ENCODE measurements at places on chromosomes 16 and 17.
A peak's percentile ranks its signal among the peaks of the same experiment; 100 is the strongest.

GRCh38 chr16:83847371-83848225 lies 39.8 kb downstream of the HSBP1 start:
- no peak for DNase-seq

DNA sequence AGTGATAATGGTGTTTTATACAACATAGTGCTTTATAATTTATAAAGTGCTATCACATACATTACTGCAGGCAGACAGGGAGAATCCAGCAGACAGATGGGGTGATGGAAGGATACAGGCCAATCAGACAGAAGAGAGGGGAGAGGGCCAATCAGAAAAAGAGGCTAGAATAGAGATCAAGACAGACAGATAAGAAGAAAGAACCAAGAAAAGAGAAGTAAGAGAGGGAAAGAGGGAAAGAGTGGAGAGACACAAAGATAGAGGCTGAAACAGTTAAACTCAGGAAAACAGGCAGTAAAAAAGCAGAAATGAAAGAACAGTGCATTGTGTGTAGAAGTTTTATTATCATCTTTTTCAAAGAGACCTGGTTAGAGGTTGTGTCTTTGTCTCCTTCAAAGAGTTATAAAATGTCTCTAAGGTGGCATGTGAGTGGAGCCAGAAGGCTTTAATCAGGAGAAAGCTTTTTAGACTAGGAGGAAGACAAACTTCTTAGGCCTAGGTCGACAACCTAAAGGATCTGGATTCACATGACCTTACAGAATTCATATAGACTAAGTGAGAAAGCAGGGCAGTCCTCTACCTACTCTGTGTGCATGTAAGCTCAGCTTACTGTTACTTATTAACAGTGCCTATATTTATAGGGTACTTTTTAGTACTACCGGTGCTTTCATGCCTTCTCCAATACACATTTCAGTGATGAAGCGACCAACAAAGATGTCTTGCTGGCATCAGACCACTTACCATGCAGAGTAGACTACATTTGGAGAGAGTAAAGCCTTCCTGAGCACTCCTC lies 8.3 kb upstream of the CHD3 start:
- DNase-seq: no peak

DNA sequence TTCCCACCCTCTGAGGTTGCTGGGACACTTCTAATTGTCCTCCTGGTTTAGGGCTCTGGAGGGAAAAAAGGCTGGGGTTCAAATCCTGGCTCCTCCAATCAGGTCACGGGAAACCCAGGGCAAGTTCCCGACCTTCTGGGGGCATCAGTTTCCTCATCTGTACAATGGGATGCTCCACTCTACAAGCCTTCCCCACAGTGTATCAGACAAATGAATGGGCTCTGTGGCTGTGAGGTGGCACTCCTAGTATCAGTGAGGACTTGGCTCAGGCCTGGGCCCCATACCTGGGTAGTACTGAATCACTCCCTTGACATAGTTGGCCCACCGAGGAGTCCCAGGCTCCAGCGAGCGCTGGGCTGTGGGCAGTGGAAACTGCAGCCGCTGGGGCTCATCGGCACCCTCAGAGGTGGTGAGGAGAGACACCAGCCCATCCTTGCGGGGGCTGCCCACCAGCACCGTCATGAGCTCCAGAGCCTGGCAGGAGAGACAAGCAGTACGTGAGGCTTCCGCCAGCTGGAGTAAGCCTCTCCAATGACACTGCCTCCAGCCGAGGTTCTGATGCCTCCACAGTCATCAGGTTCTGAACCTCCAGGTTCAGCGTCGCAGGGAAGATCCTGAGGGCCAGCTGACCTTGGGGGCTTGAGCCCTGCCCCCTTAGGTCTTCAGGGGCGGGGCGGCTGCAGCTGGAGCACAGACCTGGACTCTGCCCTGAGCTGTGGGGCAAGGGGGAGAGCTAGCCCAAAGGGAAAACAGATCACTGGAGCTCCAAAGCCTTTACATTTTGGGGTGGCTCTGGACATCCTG lies 1.2 kb downstream of the GALK1 start:
- DNase-seq: no peak

GRCh38 chr17:38877130-38877851 lies 7.4 kb downstream of the LASP1 start:
- DNase-seq: peak; percentile 56

DNA sequence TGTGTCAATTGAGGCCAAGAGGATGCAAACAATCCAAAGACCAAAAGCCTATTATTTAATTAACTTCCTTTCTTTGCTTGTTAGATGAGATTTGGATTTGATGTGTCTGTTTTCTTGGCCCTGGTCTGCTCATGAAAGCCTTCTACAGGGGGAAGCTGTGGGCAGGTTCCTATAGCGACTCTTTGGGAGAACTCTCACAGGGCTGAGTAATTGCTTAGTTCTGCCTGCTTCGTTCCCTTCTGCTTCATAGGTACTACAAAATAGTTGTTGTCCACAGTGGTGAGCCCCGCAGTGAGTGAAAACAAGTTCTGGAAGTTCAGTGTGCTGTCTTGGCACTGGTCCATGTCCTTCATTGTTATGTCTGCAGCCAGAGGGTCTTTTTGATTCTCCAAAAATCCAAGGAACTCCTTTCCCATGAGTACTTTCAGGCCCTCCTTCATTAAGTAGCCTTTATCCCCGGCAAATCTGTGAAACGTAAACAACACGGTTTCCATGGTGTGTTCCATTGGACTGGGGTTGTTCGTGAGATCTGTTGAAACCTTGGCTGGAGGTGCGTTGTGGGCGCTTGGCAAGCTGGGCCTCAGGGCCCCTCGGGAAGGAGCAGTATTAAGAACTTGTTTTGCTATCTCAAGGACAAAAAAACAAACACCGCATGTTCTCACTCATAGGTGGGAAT lies 30.0 kb upstream of the ANKRD40CL start:
- no peak for DNase-seq

DNA sequence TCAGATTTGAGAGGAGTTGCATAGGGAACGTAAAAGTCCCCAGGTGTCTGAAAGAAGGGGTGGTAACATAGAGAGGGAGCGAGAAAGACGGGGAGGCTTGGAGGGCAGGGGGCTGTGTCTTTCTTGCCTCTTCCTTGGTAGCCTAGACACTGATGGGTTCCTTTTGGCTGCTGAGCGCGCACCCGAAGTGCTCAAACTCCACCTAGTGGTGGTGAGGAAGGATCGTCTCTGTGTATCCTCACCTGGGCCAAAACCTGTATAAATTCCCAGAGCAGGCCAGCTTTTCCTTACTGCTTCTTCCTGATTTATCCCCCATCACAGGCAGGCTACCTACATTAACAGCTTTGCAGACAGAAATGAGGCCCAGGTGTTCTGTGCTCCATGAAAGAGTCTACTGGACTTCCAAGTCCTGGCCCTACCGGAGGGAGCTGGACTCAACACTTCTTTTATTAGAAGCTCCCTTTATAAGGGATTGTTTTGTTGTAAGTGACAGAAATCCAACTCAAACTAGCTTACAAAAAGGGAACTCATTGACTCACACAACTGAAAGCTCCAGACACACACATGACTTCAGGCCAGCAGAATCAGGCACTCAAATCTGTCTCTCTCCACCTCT lies 5.5 kb upstream of the SLC25A35 start:
- DNase-seq: peak; percentile 54

DNA sequence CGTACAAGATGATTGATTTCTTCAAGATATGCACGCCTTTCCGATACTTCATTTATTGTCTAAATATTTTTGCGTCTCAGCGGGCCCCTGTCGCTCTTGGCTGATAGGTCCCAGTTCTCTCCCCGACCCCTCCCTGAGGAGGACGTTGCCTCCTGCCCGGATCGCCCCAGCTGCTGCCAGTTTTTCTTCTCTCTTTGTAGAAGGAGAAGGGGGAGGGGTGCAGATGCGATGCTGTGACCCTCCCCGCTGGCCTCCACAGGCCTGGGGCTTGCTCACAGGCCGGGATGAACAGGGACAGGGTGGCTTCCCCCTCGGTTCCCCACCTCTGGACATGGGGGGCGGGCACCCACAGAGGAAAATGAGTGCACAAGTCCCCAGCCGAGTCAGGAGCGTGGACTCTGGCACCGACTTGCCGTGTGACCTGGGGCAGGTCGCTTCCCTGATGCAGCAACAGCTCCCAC lies 53.6 kb upstream of the ZC3H18 start:
- no peak for DNase-seq

DNA sequence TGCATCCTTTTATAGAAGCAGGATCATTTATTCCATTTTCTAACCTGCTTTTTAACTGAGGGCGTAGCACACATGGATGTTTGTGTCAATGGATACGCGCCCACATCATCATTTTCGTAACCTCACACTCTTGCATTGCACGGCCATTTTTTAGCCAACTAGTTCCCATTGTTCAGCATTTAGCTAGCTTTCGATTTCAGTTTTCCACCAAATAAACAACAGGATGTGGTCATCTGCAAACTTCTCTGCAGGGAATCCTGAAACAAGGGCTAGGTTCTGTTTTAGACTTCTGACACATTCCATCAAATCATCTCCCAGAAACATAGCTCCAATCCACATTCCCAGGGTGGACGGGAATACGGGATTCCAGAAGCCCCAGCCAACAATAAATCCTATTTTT lies 6.4 kb downstream of the CYB561 start:
- no peak for DNase-seq

DNA sequence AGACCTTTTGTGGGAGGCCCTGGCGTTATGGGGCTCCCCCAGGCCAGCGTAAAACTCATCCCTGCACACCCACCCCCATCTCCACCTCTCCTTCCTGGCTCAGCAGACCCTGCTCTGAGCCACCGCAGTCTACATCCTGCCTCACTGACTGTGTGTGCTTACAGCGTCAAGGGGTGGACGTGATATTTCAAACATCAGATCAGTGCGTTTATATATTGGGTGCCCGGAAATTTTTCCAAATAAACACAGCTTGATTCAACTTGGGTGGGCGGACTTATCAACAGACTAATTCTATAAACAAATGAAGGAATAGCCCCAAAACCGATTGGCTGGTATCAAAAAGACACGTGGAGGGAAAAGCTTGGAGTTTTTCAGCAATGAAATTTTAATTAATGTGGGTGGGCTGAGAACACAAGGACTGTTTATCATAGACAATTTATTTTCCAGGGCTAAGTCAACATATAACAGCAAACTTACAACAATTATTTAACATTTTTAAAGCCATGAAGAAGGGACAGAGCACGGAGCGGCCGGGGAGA lies at the start of gene FOXL1:
TSS of gene FOXL1 (plus strand) at position 489 of the 539 bp plus-strand sequence. CDS start 175 bp downstream, outside the sequence.
- DNase-seq: no peak

DNA sequence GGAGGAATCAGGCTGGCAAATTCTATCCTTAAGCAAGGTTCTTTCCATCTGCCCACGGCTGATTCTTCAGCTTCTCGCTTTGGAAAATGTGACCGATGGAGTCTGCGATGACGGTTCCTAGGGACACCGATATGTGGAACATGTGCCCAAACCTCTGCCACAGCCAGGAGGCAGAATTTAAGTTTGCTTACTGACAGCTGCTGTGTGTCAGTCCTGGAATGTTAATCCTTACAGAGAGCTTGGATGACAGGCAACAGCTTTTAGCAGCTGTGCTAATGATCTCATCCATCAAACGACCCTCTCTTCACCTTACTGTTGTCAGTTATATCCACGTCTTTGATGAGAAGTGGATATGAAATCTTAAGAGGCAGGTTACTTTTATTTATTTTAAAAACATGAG lies 11.4 kb upstream of the MYH13 start:
- DNase-seq: no peak

Data from activated naive CD8-positive, alpha-beta T cell treated with anti-CD3 and anti-CD28 coated beads for 36 hours (primary cell).